ENCODE measurements at places on chromosomes 1 and 21. TPM values are rescaled to one million over a fixed set of nuclear protein-coding genes. Genes with fewer than 3 reads are reported as not detected.

TMEM222 gene
- total RNA-seq: 37.4 TPM

ELOA gene
- 22.7 TPM for total RNA-seq

CDC42BPA gene
- total RNA-seq: 47.8 TPM

CACNA1S gene
- total RNA-seq: not detected

SLC9C2 gene
- not detected for total RNA-seq

PSRC1 gene
- 13.2 TPM for total RNA-seq

FRRS1 gene
- 45.3 TPM for total RNA-seq

TAS1R1 gene
- total RNA-seq: not detected

TSPAN2 gene
- not detected for total RNA-seq

VASH2 gene
- total RNA-seq: 0.99 TPM

EDN2 gene
- 0.33 TPM for total RNA-seq

OR2G3 gene
- 0.29 TPM for total RNA-seq

TTC22 gene
- total RNA-seq: under 0.01 TPM

GJA4 gene
- total RNA-seq: 0.15 TPM

AVPR1B gene
- total RNA-seq: not detected

SNX7 gene
- total RNA-seq: 46.5 TPM

TBX15 gene
- total RNA-seq: not detected

C1orf185 gene
- not detected for total RNA-seq

DISC1 gene
- total RNA-seq: 3.0 TPM

PM20D1 gene
- under 0.01 TPM for total RNA-seq

MAP10 gene
- total RNA-seq: 1.7 TPM

TBX19 gene
- total RNA-seq: 2.0 TPM

KRTAP10-3 gene
- total RNA-seq: not detected

KRTCAP2 gene
- total RNA-seq: 125 TPM

ATP1A4 gene
- total RNA-seq: not detected

SLFNL1 gene
- total RNA-seq: 0.66 TPM

A3GALT2 gene
- not detected for total RNA-seq

HSPA6 gene
- total RNA-seq: 6.5 TPM

ADAM30 gene
- not detected for total RNA-seq

LIPI gene
- total RNA-seq: not detected

CLK2 gene
- total RNA-seq: 30.4 TPM

Measured in smooth muscle cell of trachea (primary cell).